ENCODE measurements at places on chromosomes 13 and 19. TPM values are rescaled to one million over a fixed set of nuclear protein-coding genes. Genes with fewer than 3 reads are reported as not detected.
A peak's percentile ranks its signal among the peaks of the same experiment; 100 is the strongest.

DNA sequence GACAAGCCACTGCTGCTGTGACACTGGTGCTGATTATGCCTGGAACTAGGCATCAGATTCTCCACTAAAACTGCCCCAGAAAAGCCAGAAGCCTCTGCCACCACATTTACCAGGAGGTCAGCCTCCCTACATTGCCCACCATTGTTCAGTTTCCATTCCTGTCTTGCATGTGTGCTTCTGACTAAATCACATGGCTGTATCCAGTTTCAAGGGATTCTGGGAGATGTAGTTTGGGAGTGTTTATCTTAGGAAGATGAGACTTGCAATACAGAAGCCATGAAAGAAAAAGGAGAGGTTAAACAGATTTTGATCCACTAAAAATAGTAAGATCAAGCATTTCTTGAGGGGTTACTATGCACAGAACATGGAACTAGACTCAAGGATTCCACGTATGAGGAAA, 40.7 kb upstream of the SERPINE3 start:
- no peak for DNase-seq

- no peak for DNase-seq
Observed at GRCh38 chr19:803099-803561, 5.9 kb downstream of the PTBP1 start.

DNA sequence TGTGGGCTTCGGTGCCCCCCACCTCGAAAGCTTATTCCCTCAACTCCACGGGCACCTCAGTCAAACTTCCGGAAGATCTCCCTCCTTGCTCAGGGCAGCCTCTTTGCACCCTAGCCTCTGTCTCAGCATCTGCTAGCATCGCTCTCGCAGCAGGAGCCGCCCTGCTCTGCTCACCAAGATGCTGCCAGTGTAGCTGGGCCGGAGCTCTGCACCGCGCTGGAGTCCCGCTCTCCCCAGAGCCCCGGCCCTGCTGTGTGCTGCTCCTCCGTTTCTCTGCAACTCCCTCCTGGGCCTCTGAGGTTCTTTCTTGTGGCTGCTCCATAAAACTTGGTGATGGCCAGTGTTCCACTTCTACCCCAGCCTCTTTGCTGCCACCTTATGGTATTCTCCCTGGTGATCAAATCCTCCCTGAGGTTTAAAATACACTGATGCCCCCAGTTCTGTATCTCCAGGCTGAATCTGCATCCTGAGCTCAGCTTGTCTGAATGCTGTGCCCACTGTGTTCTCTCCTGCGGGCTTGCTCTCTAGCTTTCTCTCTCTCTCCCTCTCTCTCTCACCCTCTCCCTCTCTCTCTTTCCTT, 198.0 kb downstream of the UQCRFS1 start:
- DNase-seq, result no peak

DNA sequence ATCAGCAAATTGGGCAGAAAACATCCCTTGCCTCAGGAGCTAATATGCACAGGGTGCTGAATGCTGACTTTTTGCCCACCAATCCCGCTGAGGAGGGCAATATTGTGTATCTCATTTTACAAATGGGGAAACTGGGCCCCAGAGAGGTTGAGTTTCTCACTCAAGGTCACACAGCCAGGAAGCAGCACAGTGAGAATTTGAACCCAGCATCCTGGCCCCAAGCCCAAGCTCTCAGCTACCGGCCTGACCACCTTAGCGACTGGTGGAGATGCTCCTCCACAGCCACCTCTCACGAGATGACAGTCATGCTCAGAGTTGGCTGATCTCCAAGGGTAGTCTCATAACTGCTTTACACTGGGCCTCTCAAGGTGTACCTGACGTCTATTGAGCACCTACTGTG, 3.5 kb downstream of the FBXW9 start:
- DNase-seq, result no peak

- no peak for DNase-seq
Observed at GRCh38 chr19:49787746-49788145, 20.9 kb downstream of the AP2A1 start.

- no peak for DNase-seq
Observed at GRCh38 chr13:80072231-80072630, 268.7 kb downstream of the SPRY2 start.

DNA sequence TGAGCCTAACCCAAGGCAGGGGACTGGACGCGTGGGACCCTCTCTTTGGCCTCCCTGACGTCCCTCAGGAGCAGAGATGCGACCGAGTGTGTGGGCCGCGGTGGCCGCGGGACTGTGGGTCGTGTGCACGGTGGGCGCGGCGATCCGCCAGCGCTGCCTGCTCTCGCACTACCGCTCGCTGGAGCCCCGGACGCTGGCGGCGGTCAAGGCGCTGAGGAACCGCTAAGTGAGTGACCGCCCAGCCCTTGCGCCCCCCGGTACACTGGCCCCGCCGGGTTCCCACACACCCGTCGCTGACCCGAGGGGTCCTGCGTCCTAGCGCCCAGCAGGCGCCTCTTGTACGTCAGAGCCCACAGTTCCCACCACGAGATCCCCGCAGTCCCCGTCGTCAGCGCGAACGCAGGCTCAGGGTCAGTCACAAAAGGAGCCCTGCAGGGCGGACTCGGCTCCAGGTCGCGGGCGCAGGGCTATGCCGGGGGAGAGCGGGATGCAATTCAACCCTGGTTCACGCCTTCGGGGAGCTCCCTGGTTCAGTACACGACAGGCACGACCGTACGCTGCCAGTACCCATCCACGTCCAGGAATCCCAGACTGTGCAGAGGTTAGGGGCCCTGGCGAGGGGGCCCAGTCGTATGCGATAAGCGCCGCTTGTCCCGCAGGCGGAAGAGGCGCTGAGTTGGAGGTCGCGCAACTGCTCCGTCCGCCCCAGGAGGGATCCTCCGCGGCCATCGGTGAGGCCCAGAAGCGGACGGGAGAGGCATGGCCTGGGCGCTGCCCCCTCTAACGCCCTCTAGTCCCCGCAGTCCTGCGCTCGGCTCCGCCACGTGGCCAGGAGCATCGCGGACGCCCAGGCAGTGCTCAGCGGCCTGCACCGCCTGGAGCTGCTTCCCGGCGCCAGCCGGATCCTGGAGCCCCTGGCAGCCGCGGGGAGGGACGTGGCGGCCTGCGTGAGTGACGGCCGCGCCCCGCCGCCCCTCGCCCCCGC, 3.6 kb upstream of the IFNL2 start:
- DNase-seq, result peak; percentile 28

GRCh38 chr13:65943024-65943423, 1287.1 kb downstream of the PCDH9 start:
- DNase-seq, result no peak

- DNase-seq, result no peak
Observed at GRCh38 chr13:94344126-94344818, 135.2 kb downstream of the DCT start.

DNA sequence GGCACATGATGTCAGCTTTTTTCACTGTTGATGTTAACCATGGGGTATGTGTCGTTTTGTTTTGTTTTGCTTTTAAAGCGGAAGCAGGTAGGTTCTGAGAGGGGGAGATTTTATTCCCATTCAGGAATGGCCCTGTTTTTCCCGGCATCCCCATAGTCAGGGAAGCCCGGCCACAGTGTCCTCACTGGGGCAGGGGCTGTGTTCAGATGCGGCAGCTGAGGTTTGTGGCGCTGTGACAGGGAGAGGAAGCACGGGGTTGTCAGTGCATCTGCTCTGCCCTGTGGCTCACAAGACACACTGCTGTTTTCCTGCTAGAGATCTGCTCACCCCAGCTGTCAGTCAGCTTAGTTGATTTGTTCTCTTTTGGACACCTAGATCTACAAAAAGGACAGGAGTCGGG, 27.6 kb downstream of the ANKRD27 start:
- DNase-seq, result no peak

Gene PLIN4
- 0.47 TPM for total RNA-seq

DNA sequence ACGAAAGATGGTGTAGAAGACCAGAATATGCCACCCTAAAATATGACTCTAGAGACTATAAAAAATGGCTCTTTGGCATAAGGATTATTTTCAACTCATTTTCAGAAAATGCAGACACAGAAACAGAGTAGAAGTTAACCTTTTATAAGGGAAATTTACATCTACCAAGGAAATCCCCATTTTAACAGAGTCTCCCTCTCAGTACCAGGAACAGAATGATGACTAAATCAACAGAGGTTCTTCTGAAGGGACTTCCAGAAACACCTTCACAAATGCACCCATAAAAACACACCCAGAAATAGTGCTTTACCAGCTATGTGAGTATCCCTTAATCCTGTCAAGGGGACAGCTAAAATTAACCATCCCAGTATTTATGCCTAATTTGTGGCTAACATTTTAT, 29.1 kb downstream of the PLPP2 start:
- DNase-seq, result no peak

Gene B3GLCT
- 15.1 TPM for total RNA-seq

DNA sequence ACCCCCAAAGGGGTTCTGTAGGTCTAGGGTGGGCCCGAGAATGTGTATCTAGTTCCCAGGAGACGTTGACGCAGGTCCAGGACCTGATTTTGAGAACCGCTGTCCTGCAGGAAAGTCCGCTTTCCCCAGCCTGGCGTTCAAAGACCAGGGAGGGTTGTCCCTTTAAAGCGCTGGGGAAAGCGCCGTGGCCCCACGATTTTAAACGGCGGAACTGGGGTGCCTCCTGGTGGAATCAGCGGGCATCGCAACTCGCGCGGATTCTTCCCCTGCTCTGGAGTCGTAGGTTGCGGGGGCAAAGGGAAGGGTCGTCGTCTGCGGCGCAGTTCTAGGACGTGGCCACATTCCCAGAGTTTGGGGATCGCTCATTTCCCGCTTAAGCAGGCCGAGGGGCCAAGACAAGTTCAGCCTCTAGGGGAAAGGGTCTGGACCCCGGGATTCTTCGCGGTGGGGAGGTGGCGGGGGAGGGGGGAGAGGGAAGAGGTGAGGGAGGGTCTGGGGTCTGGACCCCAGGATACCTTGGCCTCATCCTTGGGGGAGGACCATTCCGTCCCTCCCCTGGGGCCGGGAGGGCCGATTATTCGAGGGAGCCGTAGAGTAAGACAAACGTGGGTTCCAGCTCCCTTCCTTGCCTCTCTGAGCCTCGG, 7.7 kb downstream of the PNMA8B start:
- DNase-seq, result peak; percentile 96

Gene P2RY11
- 26.9 TPM for total RNA-seq

DNA sequence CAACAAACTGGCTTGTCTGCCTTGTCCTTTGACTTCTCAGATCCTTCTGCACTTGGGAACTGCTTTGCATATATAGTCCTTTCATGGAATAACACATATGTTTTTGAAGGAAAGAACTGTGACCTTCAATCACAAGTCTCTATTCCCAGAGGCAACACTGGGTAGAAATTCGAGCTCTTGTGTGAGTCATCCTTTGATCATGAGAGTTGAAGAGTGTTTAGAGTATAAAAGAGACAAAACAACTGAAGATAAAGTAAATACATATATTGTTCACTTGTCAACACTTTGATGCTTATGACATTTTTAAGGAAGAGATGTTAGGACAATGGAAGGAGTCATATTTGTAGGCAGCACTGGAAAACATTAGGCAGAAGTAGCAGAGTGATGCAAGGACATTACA, 5.2 kb upstream of the OR7A5 start:
- DNase-seq, result no peak

- no peak for DNase-seq
Observed at GRCh38 chr13:41250993-41251392, 12.4 kb downstream of the MTRF1 start.

DNA sequence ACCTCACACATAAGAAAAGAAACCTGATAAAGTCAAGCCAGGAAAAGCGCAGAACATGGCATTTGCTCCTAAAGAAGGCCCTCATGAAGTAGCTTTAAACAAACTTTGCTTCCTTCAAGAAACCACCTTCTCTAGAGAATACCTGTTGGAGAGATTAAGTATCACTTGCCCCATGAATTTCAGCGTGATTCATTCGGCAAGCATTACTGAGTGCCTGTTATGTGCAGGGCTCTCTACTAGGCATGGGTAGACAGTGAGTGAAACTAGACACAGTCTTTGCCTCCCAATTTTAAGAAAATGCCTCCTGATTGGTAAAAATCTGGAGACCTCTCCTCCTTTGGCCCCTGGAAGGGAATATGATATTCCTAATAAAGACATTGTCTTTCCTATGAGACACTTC, 475.8 kb upstream of the NBEA start:
- no peak for DNase-seq

All from neural crest cell (in vitro differentiated cells).